Caco-2 (cell line): ENCODE measurements at places on chromosomes 6 and 20.

DNA sequence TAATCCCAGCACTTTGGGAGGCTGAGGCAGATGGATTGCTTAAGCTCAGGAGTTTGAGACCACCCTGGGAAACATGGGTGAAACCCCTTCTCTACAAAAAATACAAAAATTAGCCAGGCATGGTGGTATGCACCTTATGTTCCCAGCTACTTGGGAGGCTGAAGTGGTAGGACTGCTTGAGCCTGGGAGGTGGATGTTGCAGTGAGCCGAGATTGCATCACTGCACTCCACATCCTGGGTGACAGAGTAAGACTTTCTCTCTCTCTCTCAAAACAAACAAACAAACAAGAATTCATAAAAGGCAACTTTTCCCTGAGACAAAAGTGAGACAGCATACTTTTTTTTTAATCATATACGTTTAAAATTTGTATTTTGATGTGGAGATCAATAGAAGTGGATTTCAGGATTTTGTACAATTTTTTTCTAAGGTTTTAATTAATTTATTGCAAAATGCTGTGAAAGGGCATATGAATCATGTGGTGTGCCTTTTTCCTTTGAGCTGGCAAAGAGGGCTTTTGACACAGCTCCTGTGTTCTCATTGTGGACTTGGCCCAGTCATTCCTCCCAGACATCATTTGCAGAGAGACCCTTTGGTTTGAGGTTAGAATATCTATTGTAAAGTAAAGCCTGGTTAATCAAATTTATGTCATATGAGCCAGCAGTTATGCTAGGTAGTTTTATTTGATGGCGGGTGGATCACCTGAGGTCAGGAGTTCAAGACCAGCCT lies 77.1 kb downstream of the TULP4 start:
- DNase-seq, result no peak

GRCh38 chr20:51732096-51732791 lies 35.9 kb downstream of the ATP9A start:
- DNase-seq, result no peak

DNA sequence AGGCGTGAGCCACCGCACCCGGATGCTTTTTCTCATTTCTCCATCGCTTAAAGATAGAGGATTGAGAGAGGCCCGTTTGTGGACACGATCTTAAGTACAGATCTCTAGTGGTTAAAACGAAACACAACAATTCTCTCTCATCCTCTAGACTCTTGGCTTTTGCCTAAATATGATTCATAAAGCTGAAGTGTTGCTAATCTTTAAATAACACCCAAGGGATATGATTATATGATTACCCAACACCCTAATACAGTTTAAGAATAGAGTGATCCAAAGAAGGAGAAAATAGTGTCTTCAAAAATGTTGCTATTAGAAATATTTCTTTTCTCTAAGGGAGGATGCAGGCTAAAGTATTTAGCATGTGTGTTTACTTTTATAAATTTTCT lies 50.4 kb downstream of the MTHFD1L start:
- DNase-seq, result no peak

GRCh38 chr20:60352596-60352995 lies 394.4 kb downstream of the CDH26 start:
- DNase-seq, result no peak

DNA sequence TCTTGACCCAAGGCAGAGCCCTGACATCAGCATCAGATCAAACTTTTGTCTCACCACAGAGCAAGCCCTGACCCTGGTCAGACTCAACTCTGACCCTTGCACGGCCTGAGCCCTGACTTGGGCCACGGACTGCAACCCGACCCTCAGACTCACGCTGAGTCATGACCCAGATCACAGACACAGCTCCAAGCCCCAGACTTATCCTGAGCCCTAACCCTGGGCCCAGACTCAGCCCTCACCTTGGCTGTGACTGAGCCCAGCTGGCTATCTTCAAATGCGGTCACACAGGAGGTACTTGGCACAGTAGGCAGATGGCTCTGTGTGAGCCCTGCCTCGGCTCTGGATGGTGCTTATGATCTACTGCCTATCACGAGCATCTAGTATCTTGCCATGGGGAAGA lies 602.3 kb downstream of the PTPRT start:
- DNase-seq, result no peak

- no peak for DNase-seq
Measured at GRCh38 chr6:21270636-21271201, 322.8 kb upstream of the SOX4 start.

GRCh38 chr6:128889870-128890269 lies 6.9 kb downstream of the LAMA2 start:
- no peak for DNase-seq

DNA sequence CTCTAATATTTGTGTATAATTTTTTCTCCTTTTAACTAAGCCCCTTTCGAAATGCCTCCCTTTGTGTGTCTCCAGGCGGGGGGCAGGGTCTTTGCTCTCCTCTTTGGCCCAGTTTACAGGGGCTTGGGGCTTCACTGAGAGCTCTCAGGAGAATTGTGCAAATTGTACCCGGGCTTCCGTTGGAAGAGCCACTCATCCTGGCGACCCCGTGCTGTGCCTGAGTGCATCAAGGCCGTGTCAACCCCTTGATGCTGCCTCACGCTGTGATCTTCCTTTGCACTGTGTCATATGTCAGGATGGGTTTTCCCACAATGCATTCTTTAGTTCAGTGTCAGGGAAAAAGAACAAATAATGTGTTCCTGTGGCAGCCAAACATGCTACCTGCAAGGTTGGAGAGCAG lies 118.0 kb upstream of the POU3F2 start:
- no peak for DNase-seq

- DNase-seq, result no peak
Measured at GRCh38 chr20:19016140-19016497, 196.3 kb upstream of the SLC24A3 start.
